ENCODE measurements at places on chromosomes 7 and 10.

GRCh38 chr7:137980308-137980707 lies 21.6 kb downstream of the CREB3L2 start:
- no peak for DNase-seq

DNA sequence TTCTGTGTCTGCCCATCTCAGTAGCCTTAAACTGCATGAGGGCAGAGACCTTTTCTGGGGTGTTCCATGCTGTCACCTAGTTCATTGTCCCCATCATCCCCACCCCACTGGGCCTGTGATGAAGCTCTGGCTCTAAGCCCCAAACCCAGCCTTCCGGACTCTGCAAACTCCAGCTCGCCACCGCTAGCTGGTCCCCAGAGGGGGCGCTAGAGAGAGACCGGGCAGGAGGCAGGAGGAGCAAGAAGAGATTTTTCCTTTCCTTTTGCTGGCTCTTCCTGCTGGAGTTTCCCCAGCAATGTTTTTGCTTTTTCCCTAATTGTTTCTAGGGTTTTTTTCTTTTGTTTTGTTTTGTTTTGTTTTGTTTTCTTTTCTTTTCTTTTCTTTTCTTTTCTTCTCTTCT lies 234.4 kb downstream of the TEX36 start:
- no peak for DNase-seq

DNA sequence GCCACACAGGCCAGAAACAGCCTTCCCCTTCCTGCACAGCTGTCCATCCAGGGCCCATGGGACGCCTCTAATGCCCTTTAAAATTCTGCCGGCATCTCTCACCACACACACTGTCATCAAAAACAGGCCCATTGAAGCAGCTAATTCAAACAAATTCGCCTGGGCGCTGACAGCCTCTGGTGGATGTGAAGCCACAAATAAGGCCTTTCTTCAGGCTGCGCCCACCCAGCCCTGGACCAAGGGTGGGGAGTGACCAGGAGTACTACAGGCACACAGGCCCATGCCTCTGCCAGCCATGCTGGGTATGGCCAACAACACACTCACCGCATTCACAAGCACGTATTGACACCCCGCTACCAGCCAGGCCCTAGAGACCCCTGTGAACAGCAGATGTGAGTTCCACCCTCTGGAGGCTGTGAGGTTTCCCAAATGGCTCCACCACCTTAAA lies 54.6 kb downstream of the SLIT1 start:
- no peak for DNase-seq

DNA sequence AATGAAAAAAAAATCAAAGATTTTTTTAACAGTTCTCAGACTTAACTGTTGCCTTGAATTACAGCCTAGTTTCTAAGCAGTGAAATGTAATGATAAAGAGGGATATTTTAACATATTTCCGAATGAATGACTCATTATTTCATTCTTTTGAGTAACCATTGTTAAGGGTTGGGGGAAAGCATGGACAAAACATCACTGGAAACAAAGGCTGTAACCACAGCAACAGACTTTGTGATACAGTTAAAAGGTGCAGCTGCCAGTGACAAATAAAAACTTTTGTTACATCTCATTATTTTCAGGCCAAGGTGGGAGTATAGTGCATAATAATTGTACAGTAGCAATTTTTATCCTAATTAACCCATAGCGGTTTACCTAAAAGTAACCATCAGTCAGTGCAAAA lies 172.6 kb downstream of the LRRTM3 start:
- DNase-seq: no peak

DNA sequence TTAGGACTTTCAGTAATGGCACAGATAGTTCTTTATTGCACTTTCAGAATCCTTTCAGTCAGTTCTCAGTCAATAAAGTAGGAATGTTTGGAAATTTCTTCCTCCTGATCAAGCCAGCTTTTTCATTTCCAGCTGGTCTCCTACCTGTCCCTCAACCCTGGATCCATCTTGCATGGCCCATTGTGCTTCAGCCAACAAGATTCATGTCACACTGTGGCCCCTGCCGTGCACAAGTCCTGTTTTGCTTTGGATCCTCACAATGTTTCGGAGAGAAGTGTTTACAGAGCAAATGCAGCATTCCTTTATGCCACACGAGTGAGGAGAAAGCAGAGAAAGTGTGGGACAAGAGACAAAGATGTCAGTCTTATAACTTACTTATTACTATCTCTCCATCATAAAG lies 1694.7 kb upstream of the LRRTM3 start:
- no peak for DNase-seq

DNA sequence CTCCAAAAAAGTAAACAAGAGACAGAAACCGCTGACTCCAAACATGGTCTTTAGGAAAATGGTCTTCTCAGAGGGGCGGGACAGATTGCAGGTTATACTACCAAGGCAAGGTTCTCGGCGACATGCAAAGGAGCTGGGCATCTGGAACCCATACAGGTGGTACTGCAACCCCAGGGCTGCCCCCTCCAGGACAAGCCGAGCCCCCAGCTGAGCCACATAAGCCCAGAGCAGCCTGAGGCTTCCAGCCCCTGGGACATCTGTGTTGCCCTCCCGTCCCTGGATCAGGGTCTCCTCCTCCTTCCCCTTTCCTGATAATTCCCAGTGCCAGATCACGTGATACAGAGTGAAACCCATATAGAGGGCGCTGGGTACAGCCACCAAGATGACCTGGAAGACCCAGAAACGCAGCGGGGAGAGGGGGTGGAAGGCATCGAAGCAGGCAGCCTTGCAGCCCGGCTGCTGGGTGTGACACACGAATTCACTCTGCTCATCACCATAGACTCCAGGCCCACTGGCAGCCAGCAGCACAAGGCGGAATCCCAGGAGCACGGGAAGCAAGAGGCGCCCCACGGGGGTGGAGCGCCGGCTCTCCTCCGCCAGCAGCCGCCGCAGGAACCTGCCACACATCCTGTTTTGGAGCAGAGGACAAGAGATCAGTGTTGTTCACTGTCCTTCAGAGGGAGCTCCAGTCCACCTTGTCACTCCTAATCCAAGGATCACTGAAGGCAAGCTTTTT lies at the start of gene GJC3:
GJC3 (minus strand) TSS at position 627 of the 736 bp plus-strand sequence; CDS start at position 627, 0 bp downstream.
- no peak for DNase-seq

Measured in activated T-cell treated with anti-CD3 and anti-CD28 coated beads for 4 hours (primary cell).